ENCODE measurements at places on chromosomes 7 and 10.

GRCh38 chr10:97321804-97322190 lies 2.7 kb downstream of the FRAT1 start:
- DNase-seq = no peak

GRCh38 chr10:127610816-127611215 lies 61.7 kb downstream of the NPS start:
- DNase-seq = no peak

DNA sequence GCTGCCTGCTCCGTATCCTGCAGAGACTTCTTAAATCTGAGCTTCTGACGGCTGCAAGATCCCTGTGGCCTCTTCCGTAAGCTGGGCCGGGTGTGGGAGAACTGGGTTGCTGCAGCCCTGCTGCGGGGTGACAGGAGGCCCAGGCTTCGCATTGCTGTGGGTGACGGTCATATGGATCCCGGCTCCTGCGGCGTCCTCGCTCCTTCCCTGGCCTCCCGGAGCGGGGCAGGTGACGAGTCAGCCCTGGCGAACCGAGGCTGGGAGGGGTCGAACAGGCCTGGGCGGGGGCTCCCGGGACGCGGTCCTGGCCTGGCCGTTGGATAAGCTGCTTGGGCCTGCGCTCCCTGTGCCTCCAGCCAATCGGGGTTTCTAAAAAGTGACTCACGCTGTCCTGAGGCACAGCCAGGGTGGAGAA lies 7.8 kb upstream of the UBE2D1 start:
- no peak for DNase-seq

DNA sequence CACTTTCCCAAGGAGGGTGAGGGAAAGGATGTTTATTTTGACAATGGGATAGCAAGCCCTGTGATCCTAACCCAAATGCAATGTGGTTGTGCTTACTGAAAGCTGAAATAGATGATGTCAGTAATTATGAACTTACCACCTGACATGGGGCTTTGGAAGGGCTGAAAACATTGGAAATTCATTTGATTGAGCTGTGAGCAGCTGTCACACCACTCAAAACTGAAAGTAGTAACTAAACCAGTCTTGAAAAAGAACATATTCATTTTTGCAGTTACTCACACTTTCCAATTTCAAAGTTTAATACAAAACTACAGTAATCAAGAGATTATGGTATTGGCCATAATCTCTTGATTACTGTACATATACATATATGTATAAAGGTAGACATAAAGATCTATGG lies 155.5 kb upstream of the HPS1 start:
- no peak for DNase-seq

GRCh38 chr7:12210179-12211053 lies 678 bp upstream of the TMEM106B start:
- DNase-seq = no peak

GRCh38 chr10:71045204-71045809 lies 156.9 kb upstream of the PCBD1 start:
- no peak for DNase-seq

Data from NCI-H1930 (cell line).